ENCODE measurements at places on chromosomes 5 and 9.

- no peak overlapping the region for H3K27ac ChIP-seq
- no peaks in the 10 kb centered on the region for H3K4me1 ChIP-seq
- H3K36me3 ChIP-seq: no peaks in the 10 kb centered on the region
- no peaks in the 10 kb centered on the region for H3K27me3 ChIP-seq
Measured at GRCh38 chr9:133729617-133730281, 8.4 kb downstream of the SARDH start.

GRCh38 chr9:130945173-130945572, 6.1 kb upstream of the FIBCD1 start:
- no peaks in the 10 kb centered on the region for H3K27me3 ChIP-seq
- no peak overlapping the region for H3K4me3 ChIP-seq
- no peaks in the 10 kb centered on the region for H3K4me1 ChIP-seq
- H3K36me3 ChIP-seq: no peaks in the 10 kb centered on the region
- no peak overlapping the region for H3K27ac ChIP-seq

GRCh38 chr5:80255811-80256712, at the start of gene SERINC5:
Gene SERINC5, minus strand, starts transcription at chr5:80256048. Its CDS starts 126 bp downstream, at chr5:80255922.
- H3K27ac ChIP-seq: peak within 1 kb of the TSS; percentile 95
- peak; percentile 93 for DNase-seq
- H3K36me3 ChIP-seq: no peaks in the 10 kb centered on the region

DNA sequence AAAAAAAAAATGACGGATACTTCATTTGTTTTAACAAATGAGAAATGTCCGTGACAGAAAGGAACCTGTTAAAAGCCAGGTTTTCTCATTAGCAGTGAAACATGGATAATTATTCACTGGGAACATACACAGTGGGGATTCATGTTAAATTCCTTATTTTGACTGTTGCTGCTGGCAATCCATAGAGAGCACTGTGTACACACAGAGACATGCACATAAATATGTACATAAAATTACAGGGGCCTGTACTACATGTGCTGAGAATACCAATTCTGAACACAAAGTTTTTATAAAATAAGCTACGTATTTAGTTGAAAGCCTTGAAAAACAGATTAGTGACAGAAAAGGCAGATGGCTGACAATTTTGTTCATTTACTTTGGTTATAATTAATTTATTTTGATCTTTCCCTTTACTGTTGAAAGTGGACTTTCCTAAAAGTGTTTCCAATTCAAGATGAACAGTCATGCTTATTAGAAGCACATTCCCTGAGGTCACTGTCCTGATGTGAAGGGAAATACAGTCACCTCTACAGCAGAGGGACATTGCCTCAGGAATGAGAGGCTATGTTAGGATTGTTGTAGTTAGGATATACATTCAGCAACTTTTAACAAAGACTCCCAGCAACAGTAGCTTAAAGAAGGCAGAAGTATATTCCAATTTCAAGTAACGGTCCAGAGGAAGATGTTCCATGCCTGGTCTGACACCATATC, 166.7 kb downstream of the SAXO1 start:
- H3K36me3 ChIP-seq: no peaks in the 10 kb centered on the region
- H3K27me3 ChIP-seq: no peaks in the 10 kb centered on the region
- no peaks in the 10 kb centered on the region for H3K4me1 ChIP-seq
- H3K27ac ChIP-seq: no peak overlapping the region

GRCh38 chr9:132114102-132114707, 34.5 kb upstream of the MED27 start:
- H3K27me3 ChIP-seq: no peaks in the 10 kb centered on the region
- no peak overlapping the region for H3K4me3 ChIP-seq

- H3K36me3 ChIP-seq: peaks cover 42% of the 10 kb centered on the region
- peaks cover 33% of the 10 kb centered on the region for H3K4me1 ChIP-seq
- peak overlapping the region; percentile 90 for H3K27ac ChIP-seq
- peak; percentile 98 for DNase-seq
- no peaks in the 10 kb centered on the region for H3K27me3 ChIP-seq
Measured at GRCh38 chr5:149406203-149406978, 27.3 kb upstream of the IL17B start.

GRCh38 chr9:87973122-87973521, 1.2 kb downstream of the CDK20 start:
- H3K4me3 ChIP-seq: no peak overlapping the region
- DNase-seq: no peak
- peaks cover 18% of the 10 kb centered on the region for H3K4me1 ChIP-seq

GRCh38 chr5:170479484-170479883, 24.3 kb upstream of the KCNIP1 start:
- no peaks in the 10 kb centered on the region for H3K4me1 ChIP-seq
- H3K36me3 ChIP-seq: no peaks in the 10 kb centered on the region
- no peaks in the 10 kb centered on the region for H3K27me3 ChIP-seq
- DNase-seq: no peak
- H3K4me3 ChIP-seq: no peak overlapping the region

- no peaks in the 10 kb centered on the region for H3K4me1 ChIP-seq
- H3K27me3 ChIP-seq: no peaks in the 10 kb centered on the region
- H3K36me3 ChIP-seq: no peaks in the 10 kb centered on the region
- no peak for DNase-seq
- no peak overlapping the region for H3K4me3 ChIP-seq
Measured at GRCh38 chr5:120476063-120476462, 12.0 kb downstream of the PRR16 start.

- H3K27ac ChIP-seq: no peak overlapping the region
- DNase-seq: no peak
- H3K36me3 ChIP-seq: no peaks in the 10 kb centered on the region
- H3K4me1 ChIP-seq: no peaks in the 10 kb centered on the region
Measured at GRCh38 chr5:156947925-156948324, 15.1 kb downstream of the TIMD4 start.

DNA sequence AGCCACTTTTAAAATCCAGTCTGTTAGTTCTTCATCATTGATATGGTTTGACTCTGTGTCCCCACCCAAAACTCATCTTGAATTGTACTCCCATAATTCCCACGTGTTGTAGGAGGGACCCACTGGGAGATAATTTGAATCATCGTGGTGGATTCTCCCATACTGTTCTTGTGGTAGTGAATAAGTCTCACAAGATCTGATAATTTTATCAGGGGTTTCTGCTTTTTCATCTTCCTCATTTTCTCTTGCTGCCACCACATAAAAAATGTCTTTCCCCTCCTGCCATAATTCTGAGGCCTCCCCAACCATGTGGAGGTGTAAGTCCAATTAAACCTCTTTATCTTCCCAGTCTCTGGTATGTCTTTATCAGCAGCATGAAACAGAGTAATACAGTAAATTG, 26.9 kb upstream of the SH3TC2 start:
- DNase-seq: no peak
- no peaks in the 10 kb centered on the region for H3K27me3 ChIP-seq
- H3K4me1 ChIP-seq: no peaks in the 10 kb centered on the region
- H3K27ac ChIP-seq: no peak overlapping the region
- no peak overlapping the region for H3K4me3 ChIP-seq

DNA sequence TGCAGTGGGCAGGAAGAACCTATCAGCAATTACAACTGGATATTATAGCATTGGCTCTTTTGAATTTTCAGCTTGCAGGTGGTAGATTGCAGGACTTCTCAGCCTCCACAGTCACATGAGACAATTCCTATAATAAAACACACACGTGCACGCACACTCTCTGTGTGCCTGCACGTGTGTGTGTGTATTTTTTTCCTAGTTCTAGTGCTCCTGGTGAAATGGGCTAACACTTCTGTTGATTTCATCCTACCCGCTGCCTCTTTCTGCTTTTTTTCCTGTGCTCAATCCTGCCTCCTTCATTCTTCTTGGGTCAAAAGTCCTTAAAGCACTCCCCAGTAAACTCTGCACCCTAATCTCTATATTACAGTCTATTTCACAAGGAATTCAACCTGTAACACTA, 320.1 kb downstream of the OSTF1 start:
- H3K27ac ChIP-seq: no peak overlapping the region
- H3K4me3 ChIP-seq: no peak overlapping the region
- no peaks in the 10 kb centered on the region for H3K4me1 ChIP-seq
- no peak for DNase-seq
- no peaks in the 10 kb centered on the region for H3K27me3 ChIP-seq

DNA sequence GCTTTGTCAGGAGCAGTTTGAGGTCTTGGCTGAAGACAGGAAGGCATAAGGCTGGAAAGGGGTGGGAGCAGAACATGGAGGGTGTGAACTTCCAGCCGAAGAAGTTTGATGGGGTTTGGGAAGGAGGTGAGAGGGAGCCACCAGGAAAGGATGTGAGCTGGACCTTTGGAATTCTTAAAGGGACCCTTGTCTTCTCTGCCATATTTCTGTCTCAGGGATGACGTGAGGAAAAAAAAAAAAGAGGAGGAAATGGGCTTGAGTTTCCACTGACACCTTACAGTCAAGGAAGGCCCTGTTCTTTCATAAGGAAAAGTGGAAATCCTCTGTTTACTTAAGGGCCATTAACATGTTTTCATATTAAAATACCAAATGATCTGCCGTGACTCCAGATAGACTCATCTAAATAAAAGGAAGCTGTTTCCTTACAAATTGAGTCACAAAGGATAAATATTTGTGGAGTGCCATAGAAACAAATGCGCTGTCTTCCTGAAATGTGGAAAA, 132.1 kb downstream of the PALM2AKAP2 start:
- no peak for DNase-seq
- peaks cover 11% of the 10 kb centered on the region for H3K4me1 ChIP-seq
- H3K27me3 ChIP-seq: no peaks in the 10 kb centered on the region
- peak overlapping the region; percentile 53 for H3K27ac ChIP-seq

DNA sequence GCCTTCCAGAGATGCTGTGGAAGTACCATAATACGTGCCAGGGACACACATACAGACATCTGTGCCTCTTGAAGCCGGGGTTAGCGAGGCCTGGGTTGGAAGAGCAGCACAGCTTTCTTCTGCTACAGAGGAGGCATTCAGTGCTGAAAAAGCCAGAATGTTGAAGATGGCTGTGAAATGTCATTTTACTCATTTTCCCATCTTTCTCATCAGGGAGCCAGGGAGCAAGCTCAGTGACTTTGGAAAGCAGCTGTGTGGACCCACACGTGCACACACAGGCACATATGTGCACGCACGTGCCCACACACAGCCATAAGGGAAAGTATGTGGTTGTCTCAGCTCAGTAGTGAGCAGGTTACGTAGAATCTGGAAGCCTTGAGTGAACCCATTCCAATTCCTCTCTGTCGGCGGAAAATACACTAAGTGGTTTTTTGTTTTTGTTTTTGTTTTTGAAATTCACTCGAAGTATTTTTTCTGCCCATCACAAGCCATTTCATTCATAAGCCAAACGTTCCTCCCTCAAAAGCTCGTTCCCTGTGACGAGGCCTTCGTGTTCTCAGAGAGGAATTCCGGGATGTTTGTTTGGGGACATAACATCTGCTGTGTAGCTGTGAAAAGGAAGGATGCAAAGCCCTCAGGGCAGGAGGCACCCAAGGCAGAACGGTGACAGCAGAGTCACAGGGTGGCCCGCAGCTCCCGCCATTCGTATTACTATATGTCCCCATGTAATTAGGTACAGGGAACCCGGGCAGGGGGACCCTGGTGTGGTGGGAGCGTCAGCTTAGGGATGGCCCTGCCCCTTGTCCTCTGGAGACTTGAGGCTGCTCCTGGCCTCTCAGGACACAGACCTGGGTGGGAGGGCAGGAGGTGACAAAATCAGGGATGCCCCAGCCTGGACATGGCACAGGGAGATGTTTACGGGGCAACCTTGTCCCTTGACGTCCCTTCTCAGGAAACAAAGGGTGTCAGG, 29.0 kb upstream of the ANKRD33B start:
- no peaks in the 10 kb centered on the region for H3K27me3 ChIP-seq
- H3K4me3 ChIP-seq: no peak overlapping the region
- peaks cover 12% of the 10 kb centered on the region for H3K4me1 ChIP-seq

DNA sequence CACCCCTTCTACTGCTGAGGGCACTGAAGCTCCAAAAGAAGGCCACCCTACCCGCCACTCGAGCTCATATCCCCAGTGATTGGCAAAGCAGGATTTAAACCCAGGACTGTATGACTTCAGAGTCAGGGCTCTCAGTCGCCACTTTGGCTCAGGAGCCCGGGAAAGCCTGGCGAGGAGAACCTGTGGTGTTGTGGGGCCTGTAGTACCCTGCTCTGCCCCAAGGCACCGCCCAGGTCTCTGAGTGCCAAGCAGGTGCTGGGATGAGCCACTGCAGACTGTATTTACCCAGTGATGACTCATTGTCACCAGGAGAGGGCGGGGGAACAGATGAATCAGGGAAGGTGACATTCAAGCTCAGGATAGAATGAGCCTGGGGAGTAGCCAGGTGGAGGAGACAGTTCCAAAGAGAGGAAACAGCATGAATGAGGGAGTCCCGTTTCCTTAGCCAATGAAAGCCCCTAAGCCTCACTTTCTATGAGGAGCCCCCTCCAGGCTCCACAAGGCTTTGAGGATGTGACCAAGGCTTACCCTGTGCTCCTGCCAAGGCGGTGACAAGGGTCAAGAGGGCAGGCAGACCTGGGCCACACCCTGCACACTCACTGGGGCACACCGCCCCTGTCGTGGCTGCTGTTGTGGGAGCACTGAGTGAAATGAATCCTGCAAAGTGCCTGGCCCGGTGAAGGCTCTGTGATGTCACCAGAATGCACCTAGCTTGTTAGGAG, 17.8 kb upstream of the DPM2 start:
- no peak overlapping the region for H3K27ac ChIP-seq
- H3K4me3 ChIP-seq: no peak overlapping the region
- H3K4me1 ChIP-seq: peaks cover 46% of the 10 kb centered on the region
- DNase-seq: no peak
- no peaks in the 10 kb centered on the region for H3K36me3 ChIP-seq

GRCh38 chr9:35718721-35719511, 13.1 kb downstream of the TLN1 start:
- DNase-seq: no peak
- peaks cover 100% of the 10 kb centered on the region for H3K36me3 ChIP-seq
- no peaks in the 10 kb centered on the region for H3K27me3 ChIP-seq
- H3K4me1 ChIP-seq: no peaks in the 10 kb centered on the region
- H3K4me3 ChIP-seq: no peak overlapping the region
- peak overlapping the region; percentile 99 for H3K27ac ChIP-seq

GRCh38 chr5:160694896-160695295, 157.1 kb downstream of the ATP10B start:
- no peak overlapping the region for H3K27ac ChIP-seq
- no peaks in the 10 kb centered on the region for H3K27me3 ChIP-seq
- no peaks in the 10 kb centered on the region for H3K36me3 ChIP-seq
- no peak overlapping the region for H3K4me3 ChIP-seq

DNA sequence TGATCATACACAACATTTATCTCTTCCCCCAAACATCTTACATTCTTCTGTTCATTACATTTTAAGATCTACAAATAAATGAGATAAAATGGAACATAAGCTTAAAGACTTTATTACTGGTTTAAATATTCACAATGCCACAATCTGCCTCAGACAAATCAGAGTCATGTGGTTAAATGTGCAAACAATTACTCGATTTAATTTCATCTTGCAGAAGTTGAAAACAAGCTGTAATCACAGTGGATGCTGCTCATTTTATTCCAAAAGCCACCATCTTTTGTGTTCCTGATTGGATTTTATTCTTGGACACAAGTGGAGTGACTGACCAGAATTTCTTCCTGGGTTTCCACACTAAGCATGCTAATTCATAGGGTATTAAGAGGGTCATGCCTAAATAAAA, 33.2 kb downstream of the SPOCK1 start:
- H3K36me3 ChIP-seq: no peaks in the 10 kb centered on the region
- H3K4me3 ChIP-seq: no peak overlapping the region
- DNase-seq: no peak
- H3K4me1 ChIP-seq: peaks cover 14% of the 10 kb centered on the region
